ENCODE measurements at places on chromosomes 2 and 18.
A peak's percentile ranks its signal among the peaks of the same experiment; 100 is the strongest.

DNA sequence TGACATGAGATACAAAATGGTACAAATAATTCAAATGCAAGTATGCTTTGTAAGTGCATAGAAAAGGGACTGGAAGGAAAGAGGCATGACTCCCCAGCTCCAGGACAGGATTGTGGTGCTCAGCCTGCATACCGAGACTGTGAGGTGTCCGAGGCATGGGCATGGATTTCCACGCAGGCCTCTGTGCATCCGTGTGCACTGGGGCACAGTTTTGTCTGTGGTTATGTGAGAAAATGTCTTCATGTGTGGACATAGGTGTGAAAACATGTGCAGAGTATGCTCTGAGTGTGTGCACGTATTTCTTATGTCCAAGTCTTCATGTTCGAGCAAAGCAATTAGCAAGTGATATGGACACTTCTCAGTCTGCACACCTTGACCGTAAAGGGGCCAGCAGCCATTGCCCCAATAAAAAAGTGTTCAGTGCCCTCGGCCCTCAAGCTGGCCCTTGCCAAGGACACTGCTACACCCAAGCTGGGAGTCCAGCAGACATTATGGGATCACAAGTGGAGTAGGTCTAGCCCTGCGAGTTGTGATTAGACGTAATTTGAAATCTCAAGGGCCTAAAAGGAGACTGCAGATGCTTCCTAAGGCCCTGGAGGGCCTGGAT, 120.7 kb downstream of the CYP26B1 start:
- no peak for DNase-seq

GRCh38 chr2:45458909-45459563, 152.0 kb downstream of the SRBD1 start:
- no peak for DNase-seq

- DNase-seq = no peak
Measured at GRCh38 chr18:5195656-5196055, 1.4 kb downstream of the AKAIN1 start.

DNA sequence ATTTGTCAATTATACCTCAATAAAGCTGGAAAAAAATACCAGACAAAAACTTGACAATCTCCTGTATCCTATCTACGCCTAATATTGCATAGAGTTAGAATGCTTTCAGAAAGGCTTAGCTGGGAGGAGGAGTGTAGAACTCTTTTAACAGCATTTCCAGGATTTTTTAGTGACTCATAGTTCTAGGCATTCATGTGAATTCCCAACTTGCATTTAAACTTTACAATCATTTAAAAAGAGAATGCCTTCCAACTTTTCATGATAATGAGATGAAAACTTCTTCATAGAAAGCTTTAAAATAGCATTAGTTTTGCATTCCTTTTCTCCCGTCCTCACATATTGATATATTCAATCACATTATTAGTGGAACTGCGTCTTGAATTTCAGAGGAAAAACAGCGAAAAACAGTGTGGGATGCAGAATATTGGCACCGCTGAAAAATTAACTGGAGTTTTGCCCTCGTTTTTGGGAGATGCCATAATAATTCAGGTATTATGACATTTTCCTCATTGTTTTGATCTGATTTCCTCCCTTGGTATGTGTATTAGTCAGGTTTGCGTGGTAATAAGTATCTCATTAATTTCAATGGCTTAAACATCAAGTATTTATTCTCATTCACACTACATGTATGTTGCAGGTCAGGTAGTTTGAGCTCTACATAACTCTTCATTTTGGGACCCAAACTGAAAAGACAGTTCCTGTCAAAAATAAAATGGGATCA, 293.2 kb upstream of the FIGN start:
- no peak for DNase-seq

GRCh38 chr2:109438146-109438545, 175.6 kb downstream of the SEPTIN10 start:
- no peak for DNase-seq

GRCh38 chr2:152582081-152582480, 135.2 kb downstream of the PRPF40A start:
- DNase-seq = no peak

- DNase-seq = no peak
Measured at GRCh38 chr2:20596973-20597859, 53.7 kb downstream of the HS1BP3 start.

DNA sequence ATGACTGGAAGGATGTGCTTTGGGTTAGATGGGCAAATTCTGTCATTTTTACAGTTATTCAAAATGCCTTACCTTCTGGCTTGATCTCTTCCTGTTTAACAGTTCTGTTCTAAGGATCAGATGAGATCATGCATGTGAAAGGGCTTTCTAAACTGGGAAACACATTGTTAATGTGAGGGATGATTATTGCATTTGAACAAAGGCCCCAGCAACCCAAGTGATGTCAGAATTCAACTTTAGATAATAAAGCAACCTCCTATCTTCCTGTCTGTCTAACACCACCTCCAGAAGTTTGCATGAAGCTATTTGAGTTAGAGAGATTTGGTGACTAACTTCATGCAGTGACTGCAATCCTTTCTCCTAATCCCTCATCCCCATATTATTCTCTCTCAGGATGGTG, 77.8 kb upstream of the B3GNT2 start:
- no peak for DNase-seq

DNA sequence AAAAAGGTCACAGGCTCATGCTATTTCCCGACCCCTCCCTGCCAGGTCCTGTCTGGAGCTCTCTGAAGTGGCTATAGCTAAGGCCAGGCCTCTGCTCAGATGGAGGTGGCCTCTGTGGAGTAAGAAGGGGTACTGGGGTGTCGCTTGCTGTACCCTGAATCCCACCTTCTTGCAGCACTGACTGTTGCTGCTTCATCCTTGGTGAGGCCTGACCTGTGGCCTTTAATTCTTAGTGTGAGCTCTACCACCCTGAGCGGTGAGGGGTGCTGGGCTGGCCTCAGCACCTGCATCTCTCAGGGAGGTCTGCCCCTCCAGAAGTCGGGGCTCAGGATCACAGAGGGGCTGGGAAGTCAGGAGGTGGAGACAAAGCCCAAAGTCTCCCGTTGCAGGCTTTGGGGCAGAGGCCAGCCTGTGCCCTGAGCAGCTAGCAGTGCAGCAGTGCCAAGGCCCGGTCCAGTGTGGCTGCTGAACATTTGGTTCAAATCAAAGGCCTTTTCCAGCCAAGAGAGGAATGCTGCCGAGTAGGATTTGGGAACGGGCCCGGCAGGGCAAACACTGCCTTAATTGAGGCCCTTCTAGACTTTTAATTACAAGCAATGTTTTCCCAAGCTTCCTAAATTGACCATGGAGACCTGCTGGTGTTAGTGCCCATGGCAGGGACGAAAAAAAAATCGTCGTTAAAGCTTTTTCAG, 133.5 kb upstream of the HAAO start:
- peak; percentile 15 for DNase-seq

- DNase-seq = no peak
Measured at GRCh38 chr2:117981810-117982209, 32.1 kb downstream of the CCDC93 start.

DNA sequence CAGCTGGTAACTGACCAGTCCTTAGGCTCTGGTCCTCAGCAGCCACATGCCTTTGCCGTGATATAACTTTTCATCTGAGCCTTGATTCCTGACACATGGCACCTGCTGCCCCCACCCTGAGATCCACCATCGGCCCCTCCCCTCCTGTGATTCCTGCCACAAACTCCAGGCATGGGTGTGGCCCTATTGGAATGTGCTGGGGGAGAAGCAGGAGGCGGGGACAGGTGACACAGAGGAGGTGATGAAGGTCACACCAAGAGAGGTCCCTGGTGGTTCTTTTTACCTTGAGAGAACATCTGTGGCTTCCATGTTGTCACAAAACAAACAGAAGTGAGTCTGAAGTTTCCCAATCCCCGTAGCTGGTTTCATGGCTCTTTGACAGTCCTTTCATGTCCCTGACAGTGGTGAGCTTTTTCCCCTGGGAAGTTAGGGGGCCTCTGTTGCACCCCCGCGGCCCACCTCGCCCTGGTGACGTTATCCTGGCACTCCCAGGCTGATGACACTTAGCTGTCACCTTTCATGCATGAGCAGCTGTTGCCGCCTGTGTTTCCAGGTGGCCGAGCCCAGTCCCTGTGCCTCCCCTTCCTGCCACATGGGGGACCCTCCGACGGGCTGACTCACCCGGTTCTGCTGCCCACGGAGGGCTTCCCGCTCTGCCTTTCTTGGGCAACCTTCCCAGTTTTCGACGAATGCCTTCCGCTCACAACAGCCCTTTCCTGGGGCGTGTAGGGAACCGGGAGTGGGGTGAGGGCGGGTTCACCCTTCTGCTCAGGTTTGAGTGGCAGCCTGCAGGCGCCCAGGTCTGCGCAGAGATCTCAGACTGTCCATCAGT, 66.3 kb upstream of the GLI2 start:
- no peak for DNase-seq

GRCh38 chr2:182496596-182496995, 69.8 kb upstream of the PDE1A start:
- no peak for DNase-seq

GRCh38 chr2:174717916-174718315, 46.4 kb downstream of the CHRNA1 start:
- no peak for DNase-seq

- DNase-seq = no peak
Measured at GRCh38 chr2:160207804-160208654, 8.0 kb upstream of the ITGB6 start.

DNA sequence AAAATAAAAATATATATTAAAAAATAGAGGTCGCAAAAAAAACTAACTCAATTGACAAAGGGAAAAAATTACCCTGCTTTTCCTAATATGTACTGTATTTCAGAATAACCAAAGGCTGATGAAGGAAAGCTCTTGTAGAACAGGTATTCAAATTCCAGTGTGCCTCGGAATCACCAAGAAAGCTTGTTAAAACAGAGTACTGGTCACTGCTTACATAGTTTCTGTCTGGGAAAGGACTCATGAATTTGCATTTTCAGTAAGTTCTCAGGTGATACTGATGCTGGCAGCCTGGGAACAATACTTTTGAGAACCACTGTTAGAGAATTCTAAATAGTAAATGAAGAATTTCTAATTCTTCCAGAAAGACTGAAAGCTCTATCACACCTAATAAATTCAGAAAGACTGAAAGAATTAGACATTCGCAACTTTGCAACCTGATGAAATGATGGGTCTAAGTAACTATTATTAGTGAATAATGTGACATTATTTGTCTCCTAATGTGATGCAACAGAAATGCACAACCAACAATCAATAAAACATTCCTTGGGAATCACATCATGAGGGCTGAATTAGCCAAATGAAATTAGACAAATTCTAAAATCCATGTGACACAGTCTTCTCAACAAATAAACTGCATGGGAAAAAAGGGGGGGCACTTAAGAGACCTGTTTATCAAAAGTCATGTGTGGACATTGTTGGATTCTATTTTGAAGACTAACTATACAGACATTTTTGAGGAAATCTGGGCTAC, 21.9 kb downstream of the RPRD1A start:
- DNase-seq = no peak

GRCh38 chr18:11785444-11786055, 65.7 kb upstream of the CHMP1B start:
- DNase-seq = no peak

DNA sequence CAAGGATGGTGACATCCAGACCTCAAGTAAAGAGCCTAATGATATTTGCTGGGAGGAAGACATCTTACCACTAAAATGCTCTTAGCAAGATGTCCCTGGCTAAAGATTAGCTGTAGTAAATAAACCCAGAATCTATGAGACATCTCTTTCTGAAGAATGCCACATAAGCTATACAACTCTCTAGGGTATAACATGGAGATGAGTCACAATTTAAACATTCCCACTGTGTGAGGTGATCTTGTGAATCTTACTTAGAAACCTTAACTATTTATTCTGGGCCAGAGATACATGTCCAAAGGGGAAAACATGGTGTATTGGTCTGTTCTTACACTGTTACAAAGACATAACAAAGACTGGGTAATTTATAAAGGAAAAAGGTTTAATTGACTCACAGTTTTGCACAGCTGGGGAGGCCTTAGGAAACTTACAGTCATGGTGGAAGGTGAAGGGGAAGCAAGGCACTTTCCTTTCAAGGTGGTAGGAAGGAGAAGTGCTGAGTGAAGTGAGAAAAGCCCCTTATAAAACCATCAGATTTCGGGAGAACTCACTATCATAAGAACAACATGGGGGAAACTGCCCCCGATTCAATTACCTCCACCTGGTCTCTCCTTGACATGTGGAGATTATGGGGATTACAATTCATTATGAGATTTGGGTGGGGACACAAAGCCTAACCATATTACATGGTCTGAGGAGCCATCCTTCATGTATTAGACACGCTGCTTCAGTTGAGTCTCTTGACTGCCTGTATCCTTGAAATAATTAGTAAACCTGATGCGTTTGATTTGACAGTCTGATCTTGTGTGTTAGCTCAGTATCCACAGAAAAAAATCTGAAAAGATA, 17.1 kb downstream of the KRCC1 start:
- no peak for DNase-seq

DNA sequence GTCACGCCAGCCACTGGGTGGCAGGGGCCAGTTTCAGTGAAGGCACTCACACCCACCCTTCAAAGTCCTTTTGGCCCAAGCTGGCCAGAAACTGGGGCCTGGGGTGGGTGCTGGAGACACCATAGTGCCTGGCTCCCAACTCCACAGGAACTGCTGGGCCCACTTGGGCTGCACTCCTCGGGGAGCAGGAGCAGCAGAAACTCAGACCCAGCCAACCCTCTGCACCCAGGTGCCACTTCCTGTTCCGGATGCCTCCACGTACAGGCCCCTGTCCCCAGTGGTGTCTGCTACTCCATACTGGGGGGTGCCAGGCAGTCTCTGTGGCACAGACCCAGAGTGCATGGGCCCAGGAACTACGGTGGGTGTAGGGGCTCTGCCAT, 42.5 kb upstream of the ZNF519 start:
- DNase-seq = no peak

DNA sequence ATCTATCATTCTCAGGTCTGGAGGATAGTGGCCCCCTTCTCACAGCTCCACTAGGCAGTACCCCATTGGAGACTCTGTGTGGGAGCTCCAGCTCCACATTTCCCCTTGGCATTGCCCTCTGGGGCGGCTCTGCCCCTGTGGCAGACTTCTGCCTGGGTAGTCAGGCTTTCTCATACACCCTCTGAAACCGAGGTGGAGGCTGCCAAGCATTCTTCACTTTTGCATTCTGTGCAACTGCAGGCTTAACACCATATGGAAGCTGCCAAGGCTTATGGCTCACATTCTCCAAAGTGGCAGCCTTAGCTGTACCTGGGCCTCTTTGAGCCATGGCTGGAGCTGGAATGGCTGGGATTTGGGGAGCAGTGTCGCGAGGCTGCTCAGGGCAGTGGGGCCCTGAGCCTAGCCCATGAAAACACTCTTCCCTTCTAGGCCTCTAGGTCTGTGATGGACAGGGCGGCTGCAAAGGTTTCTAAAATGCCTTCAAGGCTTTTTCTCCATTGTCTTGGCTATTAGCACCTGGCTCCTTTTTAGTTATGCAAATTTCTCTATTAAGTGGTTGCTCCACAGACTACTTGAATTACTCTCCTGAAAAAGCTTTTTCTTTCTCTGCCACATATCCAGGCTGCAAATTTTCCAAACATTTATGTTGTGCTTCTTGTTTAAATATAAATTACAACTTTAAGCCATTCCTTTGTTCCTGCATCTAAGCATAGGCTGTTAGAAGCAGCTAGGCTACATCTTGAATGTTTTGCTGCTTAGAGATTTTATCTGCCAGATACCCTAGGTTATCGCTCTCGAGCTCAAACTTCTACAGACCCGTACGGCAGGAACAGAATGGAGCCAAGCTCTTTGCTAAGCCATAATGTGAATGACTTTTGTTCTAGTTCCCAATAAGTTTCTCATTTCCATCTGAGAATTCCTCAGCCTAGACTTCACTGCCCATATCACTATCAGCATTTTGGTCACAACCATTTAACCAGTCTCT, 206.5 kb downstream of the CPS1 start:
- no peak for DNase-seq

Measured in NCI-H1105 (cell line).